T-helper 22 cell (primary cell): ENCODE measurements at places on chromosomes 7 and 10.

- DNase-seq, result no peak
These were observed 76.3 kb downstream of the CLIP2 start for GRCh38 chr7:74365322-74366022.

GRCh38 chr10:788796-789748, 99.6 kb upstream of the DIP2C start:
- DNase-seq, result no peak

DNA sequence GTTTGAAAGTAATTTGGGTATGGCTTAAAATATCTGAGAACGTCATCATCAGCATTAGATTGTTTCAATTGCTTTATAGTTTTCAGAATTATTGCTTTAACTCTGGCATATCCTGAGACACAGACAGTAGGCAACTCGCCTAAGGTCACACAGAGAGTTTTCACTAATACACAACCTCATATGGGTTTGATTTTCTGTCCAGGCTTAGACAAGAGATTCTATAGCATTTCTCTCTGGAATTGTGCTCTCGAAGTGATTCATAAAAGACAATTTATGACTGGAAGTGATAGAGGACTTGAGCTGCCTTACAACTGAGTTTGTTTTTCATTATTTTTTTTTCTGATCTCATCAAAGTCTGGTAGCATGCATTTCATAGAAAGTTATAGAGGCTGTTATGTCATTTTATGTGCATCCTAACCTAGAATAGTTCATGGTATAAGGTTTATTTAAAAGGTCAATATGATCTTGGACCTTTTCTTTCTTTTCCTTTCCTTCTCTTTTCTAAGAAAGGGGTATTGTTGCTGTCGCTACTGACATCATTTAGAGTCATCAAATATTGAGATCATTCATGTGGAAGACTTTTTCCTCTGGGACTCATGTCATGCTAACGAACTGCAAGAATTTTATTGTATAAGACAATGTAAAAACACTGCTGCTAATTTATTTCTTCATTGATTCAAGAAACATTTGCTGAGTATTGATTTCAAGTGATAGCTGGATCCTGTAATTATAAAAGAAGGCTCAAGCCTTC, 278.2 kb downstream of the PLXDC2 start:
- no peak for DNase-seq

DNA sequence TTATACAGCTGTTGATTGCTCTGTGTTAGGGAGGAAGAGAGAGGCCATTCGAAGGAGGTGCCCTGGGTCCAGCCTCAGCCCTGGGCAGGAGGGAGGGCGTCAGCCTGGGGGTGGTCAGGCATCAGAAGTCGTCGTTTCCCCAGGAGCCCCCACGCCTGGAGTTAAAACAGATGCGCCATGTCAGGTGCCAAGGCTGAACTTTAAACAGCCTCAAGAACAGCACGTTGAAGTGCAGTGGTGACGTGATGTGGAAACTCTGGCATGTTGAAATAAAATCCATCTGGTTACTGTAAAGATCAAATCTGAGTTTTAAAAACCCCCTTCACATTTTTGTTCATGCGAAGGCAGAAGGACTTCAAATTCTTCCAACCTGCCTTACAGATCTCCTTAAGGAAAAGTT, 128.4 kb upstream of the PPP2R2D start:
- DNase-seq, result no peak

DNA sequence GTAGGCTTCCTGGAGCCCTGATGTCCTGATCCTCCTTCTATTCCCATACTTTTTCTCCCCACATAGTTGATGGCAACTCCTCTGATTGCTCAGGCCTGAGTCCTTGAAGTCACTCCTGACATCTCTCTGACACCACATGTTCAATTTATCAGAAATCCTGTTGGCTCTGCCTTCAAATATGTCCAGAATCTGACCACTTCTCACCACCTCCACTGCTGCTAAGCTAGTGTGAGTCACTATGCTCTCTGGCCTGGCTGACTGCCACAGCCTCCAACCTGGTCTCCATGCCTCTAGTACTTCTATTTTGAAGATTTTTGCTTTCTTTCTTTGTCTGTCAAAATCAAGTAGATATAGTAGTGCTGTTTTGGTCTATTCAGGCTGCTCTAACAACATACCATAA, 53.0 kb downstream of the TMEM229A start:
- no peak for DNase-seq

DNA sequence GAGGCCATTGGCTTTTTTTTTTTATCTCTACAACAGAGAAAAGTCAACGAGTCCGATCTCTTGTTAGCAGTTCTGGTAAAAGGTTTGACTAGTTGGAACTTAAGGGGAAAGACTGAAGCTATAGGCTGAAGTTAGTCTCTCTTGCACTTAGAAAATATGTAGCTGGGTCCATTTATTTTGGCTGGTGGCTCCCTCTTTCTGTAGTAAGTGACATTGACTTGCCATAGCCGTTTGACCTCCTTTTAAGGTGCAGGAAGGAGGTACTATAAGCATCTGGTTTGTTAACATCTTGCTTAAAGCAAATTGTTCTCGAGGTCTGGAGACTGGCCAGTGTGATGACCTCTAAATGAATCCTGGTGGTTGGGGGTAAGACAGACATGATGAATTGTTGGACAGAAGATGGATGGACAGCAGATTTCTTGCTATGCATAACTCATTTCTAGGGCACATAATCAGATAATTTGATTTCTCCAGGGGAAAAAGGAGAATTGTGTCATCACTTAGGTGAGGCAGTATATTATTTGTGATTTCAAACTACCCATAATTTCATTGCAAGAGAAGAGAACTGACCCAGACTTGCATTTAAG, 356.3 kb upstream of the GALNT17 start:
- DNase-seq, result no peak

GRCh38 chr10:128185627-128186026, 59.4 kb upstream of the MKI67 start:
- no peak for DNase-seq

- DNase-seq, result no peak
These were observed 220.5 kb downstream of the CCSER2 start for GRCh38 chr10:84548869-84549268.

DNA sequence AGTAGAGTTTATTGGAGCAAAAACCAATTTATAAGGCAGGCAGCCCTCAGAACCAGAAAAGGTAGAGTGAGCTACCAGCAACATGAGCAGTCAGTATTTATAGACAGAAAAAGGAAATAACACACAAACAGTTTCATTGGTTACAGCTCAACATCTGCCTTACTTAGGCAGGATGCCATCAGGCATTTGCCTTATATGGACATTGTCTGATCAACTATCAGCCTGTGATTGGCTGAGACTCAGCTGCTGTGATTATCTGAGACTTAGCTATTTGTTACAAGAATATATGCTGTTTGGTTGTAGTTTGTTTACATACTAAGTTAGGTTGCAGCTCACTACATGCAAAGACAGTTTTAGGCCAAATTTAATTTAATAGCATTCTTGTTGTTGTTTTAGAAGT, 60.4 kb upstream of the CDK1 start:
- DNase-seq, result no peak

GRCh38 chr7:84237533-84238173, 43.1 kb upstream of the SEMA3A start:
- DNase-seq, result no peak

GRCh38 chr10:19640566-19641263, 175.5 kb upstream of the PLXDC2 start:
- DNase-seq, result no peak

DNA sequence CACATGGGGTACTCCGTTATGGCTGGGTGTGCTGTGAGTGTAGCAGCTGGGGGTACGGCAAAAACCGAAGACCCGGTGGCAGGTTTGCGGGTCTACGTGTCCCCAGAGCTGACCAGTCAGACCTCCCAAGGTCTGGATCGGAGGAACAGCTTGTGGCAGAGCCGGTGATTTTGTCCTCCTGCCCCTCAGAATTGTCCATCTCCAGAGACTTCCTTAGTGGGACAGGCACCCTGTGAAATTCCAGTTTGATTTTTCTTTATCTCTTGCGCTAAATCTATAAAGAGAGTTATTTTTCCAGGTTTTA, 1.0 kb downstream of the EIF3B start:
- DNase-seq, result no peak

- DNase-seq, result no peak
These were observed 27.1 kb downstream of the PRF1 start for GRCh38 chr10:70575486-70575873.

DNA sequence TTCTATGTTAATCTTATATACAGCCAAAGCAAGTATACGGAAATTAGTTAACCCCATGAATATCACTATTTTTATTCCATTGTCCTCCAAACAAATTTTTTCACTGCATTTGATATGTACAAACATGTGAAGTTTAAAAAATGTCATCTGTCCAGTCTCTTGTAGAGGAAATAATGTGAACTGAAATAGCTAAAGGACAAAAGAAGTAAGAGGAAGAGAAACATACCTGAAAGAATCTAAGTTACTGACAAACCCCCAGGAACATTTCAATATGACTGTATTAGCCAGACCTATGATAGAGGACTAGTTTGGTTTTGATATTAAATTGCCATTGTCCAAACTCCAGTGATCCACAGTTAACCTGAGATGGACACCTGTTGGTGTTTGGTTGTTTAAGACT, 80.6 kb downstream of the NRCAM start:
- DNase-seq, result no peak

GRCh38 chr10:75191821-75192568, 18.6 kb upstream of the VDAC2 start:
- no peak for DNase-seq

DNA sequence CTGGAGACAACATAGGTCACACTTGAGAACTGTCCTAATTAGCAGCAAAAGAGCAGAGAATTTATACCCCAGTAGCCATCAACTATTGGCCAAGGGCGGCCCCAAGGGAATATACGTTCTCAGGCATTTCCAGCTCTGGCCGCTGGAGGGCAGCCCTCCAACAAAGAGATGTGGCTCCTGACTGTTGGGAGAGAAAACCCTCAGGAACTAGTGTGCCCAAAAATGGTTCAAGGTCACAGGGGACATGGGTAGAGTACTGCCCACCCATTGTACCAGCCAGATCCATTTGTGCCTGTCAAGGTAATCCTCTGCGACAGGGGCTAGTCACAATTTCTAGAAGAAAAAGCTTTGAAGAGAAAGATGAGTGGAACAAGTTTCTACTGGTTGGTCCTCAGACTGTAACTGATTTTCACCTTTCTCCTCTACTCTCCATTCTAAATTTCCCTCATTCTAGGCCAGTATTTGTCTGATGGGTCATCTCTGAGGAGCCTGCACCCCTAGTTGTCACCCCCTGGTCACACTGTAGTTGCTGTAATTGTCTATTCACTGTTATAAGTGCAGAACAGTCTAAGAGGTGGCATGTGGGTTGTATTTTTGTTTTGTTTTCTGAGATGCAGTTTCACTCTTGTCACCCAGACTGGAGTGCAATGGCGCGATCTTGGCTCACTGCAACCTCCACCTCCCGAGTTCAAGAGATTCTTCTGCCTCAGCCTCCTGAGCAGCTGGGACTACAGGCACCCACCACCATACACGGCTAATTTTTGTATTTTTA, 14.7 kb upstream of the C7orf33 start:
- DNase-seq, result peak; percentile 32

GRCh38 chr10:95660283-95660682, 3.8 kb upstream of the ALDH18A1 start:
- no peak for DNase-seq

DNA sequence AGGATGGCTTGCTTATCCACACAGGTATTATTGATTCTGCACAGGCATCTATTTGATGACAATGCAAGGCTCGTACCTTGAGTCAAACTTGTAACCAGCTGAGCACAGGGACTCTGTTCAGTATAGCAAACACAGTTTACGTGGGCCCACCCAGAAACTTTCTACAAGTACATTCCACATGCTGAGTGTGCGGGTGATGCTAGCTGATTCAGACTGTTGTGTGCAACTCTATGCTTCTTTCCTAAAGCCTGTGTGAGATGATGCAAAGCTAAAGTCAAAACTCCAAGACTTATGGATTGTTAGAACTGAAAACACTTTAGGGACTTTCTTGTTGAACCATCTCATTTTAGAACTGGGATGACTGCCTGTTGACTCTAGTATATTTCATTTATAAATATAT, 21.5 kb upstream of the CALD1 start:
- no peak for DNase-seq

GRCh38 chr10:29106287-29106686, 182.6 kb upstream of the LYZL1 start:
- DNase-seq, result no peak

GRCh38 chr7:4836206-4836661, 25.6 kb downstream of the PAPOLB start:
- no peak for DNase-seq

- DNase-seq, result no peak
These were observed 133.7 kb upstream of the CTBP2 start for GRCh38 chr10:125294109-125294508.

DNA sequence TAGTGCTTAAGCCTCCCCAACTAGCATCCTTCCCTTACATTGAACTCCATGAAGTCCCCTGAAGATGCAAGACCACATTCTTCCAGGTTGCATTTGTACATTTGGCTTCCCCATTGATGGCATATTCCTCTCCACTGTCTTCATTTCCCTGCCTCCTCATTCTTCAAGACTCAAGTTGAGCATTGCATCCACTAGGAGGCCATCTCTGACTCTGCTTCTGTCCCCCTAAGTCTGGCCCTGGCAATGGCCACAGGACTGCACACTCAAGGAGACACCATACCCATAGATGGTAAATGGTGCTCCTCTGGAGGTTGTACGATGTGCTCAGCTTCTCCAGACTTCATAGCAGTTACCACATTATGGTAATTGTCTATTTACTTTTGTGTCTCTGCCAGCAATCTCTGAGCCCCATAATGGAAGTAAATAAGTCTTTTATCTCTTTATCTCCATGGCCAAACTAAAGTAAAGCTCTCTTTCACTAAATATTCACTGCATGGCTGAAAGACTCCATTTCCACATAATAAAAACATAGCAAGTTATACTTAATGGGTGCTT, 112.6 kb downstream of the PTPRZ1 start:
- no peak for DNase-seq

GRCh38 chr7:107035446-107035845, 9.1 kb upstream of the PRKAR2B start:
- no peak for DNase-seq

DNA sequence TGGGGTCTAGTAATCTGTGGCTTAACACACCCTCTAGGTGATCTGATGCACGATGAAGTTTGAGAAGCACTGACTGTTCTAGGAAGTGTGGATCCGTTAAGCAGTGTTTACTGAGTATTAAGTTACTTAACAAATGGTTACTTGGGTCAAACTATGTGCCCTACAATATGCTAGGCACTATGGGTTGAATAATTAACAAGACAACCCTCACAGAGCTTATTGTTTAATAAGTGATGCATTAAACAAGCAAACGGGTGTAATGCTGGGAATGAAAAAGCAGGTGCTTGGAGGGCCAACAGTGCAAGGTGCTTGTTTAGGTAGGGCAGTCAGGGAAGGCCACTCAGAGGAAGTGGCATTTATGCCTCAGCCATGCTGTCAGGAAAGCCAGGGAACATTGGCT, 378.0 kb upstream of the PODXL start:
- DNase-seq, result no peak
